C1 segment of cervical spinal cord (tissue), 14 donors: ENCODE measurements at places on chromosomes 4 and X.

- no peak for DNase-seq
Observed at GRCh38 chr4:4284827-4285618, 4.9 kb downstream of the LYAR start.

DNA sequence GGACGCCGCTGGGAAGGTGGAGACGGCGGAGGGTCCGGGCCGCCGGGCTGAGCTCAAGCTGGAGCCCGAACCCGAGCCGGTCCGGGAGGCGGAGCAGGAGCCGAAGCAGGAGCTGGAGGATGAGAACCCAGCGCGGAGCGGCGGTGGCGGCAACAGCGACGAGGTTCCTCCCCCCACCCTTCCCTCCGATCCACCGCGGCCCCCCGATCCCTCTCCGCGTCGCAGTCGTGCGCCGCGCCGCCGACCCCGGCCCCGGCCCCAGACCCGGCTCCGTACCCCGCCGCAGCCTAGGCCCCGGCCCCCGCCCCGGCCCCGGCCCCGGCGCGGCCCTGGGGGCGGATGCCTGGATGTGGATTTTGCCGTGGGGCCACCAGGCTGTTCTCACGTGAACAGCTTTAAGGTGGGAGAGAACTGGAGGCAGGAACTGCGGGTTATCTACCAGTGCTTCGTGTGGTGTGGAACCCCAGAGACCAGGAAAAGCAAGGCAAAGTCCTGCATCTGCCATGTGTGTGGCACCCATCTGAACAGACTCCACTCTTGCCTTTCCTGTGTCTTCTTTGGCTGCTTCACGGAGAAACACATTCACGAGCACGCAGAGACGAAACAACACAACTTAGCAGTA lies 483 bp downstream of the USP27X start:
- DNase-seq: no peak

GRCh38 chr4:165096776-165097175 lies 15.9 kb downstream of the TMEM192 start:
- DNase-seq: no peak

DNA sequence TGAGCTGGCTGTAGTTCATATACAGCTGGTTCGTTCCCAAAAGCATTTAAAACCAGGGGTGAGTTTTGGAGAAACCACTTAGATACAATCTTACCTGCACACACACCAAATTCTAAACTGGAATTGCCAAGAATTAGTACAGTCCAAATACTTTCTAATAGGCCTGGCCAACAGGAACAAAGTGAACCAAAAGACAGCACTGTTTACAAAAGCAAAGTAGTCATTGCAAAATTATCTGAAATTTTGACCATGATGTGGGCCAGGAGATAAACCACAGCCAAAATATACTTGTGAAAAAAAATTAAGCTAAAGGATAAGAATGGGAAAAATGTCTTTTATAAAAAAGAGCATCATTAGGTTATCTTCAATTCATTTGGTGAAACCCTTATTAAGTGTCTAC lies 37.9 kb upstream of the NAP1L5 start:
- no peak for DNase-seq

- no peak for DNase-seq
Observed at GRCh38 chrX:30835373-30835772, 53.7 kb downstream of the TAB3 start.

- no peak for DNase-seq
Observed at GRCh38 chrX:143768976-143769375, 48.4 kb upstream of the SPANXN2 start.

- DNase-seq: no peak
Observed at GRCh38 chr4:164935363-164935762, 42.1 kb downstream of the TRIM61 start.

DNA sequence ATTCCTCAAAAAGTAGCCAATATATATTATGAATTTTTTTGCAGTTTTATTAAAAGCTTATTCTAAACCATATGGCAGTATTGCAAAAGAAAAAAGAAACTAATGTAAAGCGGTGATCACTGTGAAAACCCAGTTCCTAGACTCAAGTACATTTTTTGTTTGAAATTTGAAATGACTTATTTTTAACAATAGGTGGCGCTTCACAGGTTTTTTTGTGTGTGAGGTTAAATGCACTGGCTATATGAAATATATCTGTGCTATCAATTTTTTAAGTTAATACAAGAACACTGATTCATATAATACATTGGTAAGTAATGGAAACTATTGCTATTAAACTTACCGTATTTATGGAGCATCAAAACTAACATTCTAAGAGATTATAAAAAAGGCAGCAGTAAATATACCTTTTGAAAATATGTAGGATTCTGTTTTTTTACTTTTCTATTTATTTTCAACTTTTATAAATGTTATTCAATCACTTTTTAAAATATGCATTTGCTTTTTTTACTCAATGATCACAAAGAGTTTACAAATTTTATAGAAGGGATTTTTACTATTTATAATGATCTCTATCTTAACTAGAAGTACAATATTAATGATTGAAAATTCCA lies 5.6 kb upstream of the SPRY1 start:
- DNase-seq: no peak

DNA sequence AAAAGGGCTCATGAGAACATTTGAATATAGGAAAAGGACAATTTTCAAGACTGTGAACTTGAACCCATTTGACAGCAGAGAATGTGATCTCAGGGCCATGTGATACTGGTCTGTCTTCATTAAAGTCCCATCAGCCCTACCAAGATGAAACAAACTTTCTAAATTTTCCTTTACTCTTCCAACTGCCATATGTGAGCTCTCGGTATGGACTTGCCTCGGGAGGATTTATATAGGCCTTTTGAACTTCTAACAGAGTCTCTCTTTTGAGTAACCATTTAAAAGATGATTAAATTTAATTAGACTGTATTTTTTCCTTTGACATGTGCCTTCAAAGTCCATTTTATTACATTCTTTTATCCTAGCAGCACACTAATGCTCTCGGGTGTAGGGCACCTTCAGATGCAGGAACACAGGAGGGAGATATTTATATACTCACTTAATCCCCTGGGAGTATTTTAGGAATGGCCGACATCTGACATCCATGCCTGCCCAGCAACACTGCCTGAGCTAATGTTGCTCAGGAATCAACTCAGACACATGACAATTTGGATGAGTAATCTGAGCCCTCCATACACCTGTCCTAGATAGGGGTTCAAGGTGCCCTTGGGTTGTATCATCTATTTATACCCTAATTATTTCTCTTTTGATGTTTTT lies 155.0 kb downstream of the SLC7A11 start:
- DNase-seq: no peak

- no peak for DNase-seq
Observed at GRCh38 chr4:3753726-3754412, 12.3 kb upstream of the ADRA2C start.

GRCh38 chr4:8202108-8203051 lies 3.3 kb downstream of the SH3TC1 start:
- no peak for DNase-seq

- DNase-seq: no peak
Observed at GRCh38 chr4:26204911-26205370, 115.9 kb upstream of the RBPJ start.

DNA sequence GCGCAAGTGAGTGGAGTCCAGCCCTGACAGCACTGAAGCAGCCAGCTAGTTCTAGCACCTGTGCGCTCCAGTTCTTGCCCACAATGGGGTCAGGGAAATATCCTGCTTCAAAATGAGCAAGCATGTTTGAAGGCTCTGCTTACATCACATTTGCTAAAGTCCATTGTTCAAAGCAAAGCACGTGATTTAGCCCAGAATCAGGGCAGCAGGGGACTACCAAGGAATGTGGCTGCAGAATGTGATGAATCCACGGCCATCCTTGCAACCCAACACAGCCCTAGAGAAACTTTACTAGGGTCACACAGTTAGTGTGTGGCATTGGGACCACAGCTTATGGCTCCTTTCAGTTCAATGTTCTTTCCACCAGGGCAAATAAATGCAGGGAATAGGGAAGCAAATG lies 47.3 kb upstream of the SMIM31 start:
- no peak for DNase-seq

DNA sequence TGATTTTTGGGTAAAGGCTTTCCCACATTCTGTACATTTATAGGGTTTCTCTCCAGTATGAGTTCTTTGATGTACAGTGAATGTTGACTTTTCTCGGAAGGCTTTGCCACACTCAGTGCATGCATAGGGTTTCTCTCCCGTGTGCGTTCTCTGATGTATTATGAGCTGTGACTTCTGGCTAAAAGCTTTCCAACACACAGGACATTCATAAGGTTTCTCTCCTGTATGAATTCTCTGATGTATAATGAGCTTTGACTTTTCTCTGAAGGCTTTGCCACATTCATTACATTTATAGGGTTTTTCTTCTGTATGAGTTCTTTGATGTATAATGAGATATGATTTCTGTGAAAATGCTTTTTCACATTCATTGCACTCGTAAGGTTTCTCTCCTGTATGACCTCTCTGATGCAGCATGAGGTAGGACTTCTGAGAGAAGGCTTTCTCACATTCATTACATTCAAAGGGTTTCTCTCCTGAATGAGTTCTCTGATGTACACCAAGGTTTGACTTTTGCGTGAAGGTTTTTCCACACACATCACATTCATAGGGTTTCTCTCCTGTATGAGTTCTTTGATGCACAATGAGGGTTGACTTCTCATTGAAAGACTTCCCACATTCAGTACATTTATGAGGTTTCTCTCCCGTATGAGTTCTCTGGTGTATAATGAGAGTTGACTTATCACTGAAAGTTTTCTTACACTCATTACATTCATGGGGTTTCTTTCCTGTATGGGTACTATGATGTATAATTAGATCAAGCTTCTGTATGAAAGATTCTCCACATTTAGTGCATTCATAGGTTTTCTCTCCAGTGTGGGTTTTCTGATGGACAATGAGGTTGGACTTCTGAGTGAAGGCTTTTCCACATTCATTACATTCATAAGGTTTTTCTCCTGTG lies 27.3 kb downstream of the ZNF182 start:
- DNase-seq: no peak

DNA sequence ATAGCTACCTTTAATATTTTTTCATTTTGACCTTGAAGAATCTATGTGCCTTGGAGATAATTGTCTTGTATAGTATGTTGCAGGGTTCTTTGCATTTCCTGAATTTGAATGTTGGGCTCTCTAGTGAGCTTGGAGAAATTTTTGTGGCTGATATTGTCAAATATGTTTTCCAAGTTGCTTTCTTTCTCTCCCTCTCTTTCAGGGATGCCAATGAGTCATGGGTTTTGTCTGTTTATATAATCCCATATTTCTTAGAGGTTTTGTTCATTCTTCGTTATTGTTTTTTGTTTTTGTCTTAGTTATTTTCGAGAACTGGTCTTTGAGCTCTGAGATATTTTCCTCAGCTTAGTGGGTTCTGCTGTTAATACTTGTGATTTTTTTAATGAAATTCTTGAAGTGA lies 20.7 kb downstream of the RAB40AL start:
- DNase-seq: no peak

DNA sequence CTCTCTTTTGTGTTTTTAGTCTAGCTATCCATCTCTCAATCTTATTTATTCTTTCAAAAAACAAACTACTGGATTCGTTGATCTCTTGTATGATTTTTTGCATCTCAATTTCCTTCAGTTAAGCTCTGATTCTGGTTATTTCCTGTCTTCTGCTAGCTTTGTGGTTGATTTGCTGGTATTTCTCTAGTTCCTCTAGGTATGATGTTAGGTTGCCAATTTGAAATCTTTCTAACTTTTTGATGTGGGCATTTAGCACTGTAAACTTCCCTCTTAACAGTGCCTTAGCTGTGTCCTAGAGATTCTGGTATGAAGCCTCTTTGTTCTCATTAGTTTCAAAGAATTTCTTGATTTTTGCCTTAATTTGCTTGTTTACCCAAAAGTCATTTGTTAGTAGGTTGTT lies 15.2 kb upstream of the NEXMIF start:
- DNase-seq: no peak

GRCh38 chrX:13047759-13048158 lies 3.3 kb upstream of the FAM9C start:
- no peak for DNase-seq

DNA sequence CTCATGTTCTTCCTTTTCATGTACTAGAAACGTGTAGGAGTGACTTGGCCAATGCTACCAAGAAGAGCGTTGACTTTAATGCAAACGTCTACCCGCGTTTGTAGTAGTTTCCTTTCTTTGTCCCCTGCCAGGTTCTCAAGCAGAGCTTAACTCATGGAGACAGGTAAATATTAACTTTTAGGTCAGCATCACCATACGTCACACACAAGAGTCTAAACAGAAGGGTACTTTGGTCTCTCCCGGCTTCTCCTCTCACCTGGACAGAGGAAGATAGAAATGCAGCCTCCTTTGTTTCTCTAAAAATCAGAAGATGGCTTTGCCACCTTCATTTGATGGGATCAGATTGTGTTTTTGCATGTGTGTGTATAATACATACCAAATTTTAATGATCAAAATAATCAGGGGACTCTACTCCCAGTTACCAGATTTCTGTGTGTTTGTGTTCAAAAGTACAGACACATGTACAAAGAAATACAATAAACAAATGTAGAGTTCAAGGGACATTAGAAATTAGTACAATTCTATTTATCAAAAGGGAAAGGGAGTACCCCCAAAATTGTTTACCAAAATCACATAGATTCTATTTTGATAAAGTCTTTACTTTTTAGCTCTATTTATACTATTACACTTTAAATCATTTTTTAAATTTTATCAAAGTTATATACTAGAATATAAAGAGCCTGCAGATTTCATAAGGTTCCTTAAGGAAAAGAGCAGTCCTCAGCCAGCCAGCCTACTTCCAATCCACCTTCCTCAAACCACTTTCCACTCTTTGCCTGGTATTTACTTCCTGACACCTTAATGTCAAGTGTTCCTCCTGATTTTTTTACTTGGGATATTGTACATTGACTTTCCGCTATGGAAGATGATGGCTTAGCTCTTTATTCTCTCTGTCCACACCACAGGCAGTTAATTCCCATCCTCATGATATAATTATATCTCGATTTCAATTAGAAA lies 195.5 kb downstream of the RELL1 start:
- DNase-seq: no peak

- DNase-seq: no peak
Observed at GRCh38 chr4:174628191-174628590, 105.9 kb upstream of the HPGD start.

DNA sequence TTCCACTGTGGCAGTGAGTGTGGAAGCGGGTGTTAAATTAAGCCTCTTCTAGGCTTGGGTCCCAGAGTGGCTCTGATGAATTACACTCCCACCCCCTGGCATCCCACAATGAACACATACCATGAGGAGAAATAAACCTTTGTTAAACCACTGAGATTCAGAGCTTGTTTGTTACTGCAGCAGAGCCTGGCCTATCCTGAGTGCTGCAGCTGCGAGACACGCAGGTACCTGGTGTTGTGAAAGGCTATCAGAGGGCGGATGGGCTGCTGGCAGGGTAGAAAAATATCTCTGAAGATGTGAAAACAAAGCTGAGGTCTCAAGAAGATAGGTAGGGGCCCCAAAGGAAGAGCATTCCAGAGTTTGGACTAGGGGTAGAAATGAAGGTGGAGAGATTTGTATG lies 138.4 kb upstream of the STX18 start:
- no peak for DNase-seq

DNA sequence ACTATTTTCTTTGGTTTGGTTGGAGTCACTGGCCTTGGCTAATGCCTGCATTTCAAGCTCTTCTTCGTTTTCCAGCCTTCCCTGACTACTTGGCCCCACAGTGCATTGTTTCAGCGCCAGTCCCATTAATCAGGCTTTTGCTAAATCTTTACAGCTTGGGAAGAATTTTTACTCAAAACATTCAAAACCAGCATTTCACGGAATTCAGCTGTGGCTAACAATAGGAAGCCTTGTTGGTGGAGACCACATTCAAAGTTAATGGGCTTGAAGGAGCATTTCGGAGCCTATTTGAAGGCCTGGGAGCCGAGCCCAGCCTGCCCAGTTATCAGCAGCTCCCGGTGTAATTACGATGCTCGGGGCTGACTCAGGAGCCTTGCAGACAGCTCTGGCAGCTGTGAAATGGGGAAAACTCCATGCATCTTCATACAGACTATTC lies 30.8 kb upstream of the VCX2 start:
- no peak for DNase-seq
